ENCODE measurements at places on chromosomes 6 and 20.

- no peak for DNase-seq
These were observed 73.0 kb upstream of the PTCHD4 start for GRCh38 chr6:48183811-48184605.

DNA sequence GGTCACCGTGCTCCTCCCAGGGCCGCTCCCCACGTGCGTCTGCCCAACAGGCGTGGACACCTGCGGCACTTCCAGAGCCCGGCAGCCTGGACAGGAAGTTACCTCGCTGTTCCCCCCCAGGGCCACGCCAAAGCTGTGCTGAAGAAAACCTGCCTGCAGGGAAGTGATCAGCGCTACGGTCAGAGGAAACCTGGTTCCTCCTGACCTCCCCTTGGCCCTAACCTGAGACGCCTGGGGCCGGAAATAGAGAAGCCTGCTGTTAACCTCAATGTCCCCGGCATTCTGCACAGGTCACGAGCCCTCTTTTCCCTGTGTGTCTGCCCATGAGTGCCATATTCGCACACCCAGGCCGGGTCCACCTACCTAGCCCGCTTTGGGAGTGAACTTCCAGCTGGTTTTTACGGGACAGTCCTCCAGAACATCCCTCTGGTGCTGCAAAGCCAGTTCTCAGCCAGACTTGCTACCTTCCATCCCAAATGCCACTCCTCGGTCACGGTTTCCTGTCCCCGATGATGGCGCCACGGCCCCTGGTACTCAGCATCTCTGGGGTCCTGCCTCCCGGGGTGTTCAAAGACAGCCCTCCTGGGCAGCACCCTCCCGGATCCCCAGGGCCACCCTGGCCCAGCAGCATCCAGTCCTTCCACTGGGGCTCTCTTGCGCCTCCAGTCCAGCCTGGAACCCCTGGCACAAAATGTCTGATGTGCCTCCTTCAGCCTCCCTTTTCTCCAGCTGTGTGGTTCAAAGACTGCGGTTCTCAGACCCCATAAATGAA, 12.0 kb upstream of the IRF4 start:
- no peak for DNase-seq

DNA sequence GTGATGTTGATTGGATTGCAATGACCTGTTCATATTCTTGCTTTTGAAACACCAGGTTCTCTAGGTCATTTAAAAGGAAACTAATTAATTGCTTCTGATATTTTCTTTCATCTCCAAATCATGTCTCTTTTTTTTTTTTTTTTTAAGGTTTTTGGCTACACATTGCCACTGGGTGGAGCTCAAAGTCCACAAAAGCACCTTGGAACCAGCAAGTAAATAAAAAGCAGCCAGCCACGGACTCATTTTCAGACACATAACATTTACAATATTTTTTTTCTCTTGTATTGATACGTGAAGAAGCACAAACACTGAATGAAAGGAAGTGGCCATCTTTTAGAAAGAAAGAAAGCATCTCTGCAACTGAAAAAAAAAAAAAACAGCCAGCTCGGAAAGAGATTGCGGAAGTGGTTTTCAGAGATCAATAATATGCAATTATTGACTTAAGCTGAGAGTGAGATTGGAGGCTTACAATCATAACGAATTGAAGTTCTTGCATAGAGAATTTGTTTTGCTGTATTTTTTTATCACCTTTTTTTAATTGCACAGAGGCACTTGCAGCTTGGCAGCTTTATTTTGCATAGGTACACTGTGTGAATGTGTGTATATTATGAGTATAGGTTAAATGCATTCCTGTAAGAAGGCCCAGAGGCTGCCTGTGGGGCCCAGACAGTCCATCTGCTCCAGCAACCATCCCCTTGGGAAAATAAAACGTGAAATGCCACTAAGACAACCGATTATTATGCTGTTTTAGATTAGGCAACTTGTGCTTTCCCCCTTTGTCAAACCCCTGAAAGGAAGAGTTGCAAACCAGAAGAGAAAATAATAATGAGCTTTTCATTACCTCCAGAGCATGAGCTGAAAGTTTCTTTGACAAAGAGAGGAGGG, 28.2 kb downstream of the CGA start:
- DNase-seq, result peak; percentile 67

- no peak for DNase-seq
These were observed 248.5 kb downstream of the THBS2 start for GRCh38 chr6:169005166-169005565.

- DNase-seq, result no peak
These were observed 350.9 kb downstream of the SMOC2 start for GRCh38 chr6:168791917-168792316.

- no peak for DNase-seq
These were observed 1082.4 kb upstream of the MAP3K7 start for GRCh38 chr6:91669154-91669870.

- peak; percentile 8 for DNase-seq
These were observed 880 bp downstream of the ADNP start for GRCh38 chr20:50930139-50930975.

GRCh38 chr6:33903579-33903978, 99.8 kb upstream of the MLN start:
- DNase-seq, result no peak

- DNase-seq, result no peak
These were observed 1.9 kb downstream of the TGM2 start for GRCh38 chr20:38162878-38163875.

DNA sequence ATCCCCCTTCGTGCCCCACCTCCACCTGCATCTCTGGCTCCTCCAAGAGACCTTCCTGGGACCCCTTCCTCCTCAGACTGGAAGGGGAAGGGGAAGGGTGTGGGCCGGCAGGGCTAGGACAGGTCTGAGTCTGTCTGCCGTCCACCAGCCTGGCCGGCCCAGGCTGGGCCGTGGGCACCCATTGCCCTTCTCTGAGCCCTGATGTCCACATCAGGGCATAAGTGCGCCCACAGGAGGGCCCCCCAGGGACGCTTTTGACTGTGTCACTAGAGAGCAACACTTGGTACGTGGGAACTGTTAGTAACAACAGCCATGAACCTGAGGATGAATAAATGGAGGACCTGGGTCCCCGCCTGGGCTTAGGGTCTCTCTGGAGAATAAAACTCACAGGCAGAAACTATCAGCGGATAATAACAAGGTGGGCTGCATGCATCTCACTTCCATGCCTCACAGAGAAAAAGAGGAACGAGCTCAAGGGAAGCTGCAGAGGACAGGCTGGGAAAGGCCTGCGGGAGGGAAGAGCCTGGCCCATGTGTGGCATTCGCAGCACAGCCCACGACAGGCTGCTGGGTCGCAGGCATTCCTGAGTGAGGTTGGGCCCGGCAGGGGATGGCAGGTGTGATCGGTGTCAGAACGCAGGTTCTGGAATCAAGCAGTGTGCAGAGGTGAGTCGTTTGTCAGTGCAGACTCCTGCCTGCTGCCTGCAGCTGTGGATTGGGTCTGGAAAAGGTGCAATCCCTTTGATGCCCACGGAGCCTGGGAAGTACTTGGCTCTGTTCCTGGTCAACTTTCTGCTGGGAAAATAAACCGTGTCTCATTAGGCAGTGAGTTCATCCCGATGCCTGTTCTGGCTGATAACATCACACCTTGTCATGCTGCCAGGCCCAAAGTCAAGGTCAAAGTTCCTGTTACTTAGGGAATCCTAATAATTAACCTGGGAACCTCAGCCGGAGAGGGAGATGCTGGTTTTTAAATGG, 60.9 kb downstream of the BCAS4 start:
- DNase-seq, result no peak

- peak; percentile 100 for DNase-seq
These were observed 310.7 kb downstream of the EYA4 start for GRCh38 chr6:133551847-133552341.

DNA sequence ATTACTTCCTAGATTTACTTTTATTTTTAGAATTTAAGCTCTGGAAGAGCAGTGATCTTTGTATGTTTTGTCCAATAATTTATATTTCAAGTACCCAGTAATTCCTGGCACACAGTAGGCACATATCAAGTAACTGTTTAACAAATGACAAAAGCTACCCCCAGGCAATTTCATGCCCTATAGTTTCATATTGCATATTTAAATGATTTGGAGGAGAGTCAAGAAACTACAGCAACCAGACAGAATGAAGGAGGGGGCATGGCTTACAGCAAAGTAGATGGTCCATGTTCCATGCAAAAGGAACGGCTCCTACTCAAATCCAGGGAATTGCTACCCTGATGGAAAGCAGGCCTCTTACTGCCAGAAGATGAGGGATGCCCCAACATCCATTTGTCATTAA, 113.5 kb downstream of the ARHGAP18 start:
- DNase-seq, result no peak

GRCh38 chr20:55935448-55936208, 69.7 kb downstream of the CBLN4 start:
- no peak for DNase-seq

DNA sequence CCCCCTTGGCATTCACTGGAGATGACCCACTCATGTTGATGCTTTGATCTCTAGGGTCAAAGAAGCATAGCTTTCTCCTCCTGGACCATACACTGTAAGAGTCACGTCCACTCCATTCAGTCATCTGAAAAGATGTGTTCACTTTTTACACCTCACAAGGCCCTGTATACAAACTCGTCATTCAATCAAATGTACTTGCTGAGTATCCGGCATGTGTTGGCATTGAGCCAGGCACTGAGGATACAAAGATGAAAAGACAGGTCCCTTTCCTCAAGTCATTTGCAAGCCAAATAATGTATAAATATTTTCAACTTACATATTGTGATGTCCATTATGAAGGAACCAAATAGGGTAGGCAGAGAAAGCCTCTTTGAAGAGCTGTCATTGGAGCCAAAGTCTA, 32.6 kb upstream of the CSNK2A1 start:
- no peak for DNase-seq

GRCh38 chr20:58359441-58359840, 29.6 kb upstream of the VAPB start:
- DNase-seq, result no peak

- no peak for DNase-seq
These were observed 31.7 kb upstream of the MYB start for GRCh38 chr6:135149376-135149775.

DNA sequence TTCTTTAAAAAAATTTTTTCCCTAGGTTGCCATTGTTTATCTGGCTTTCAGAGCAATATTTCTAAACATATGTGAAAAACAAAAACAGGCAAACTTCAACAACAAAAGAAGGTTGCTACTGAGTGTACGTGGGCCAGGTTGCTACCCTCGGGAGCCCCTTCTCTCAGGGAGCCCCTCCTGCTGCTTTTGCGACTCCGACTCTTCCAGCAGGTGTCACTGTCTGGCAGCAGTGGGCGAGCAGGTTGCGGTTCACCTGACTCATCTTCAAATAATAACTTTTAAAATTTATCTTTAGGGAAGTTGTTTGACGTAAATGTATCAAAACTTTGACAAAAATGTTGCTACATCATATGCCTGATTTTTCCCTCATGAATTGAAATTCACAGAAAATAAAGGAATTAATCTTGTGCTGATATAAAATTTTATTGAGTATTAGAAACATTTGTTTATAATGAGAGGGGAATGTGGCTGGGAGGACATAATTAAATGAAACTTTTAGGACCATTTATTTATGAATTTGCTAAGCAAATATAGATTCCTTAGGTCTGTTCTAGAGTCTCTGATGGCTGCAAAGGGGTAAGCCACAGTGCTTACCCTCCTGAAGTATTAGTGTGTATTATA, 138.8 kb downstream of the HIVEP1 start:
- DNase-seq, result no peak

GRCh38 chr20:44615876-44616603, 33.7 kb downstream of the PKIG start:
- DNase-seq, result no peak

GRCh38 chr6:16764188-16764950, 3.1 kb upstream of the ATXN1 start:
- DNase-seq, result peak; percentile 67

- peak; percentile 24 for DNase-seq
These were observed 12.3 kb upstream of the SSTR4 start for GRCh38 chr20:23022849-23023248.

- peak; percentile 47 for DNase-seq
These were observed 80.2 kb upstream of the RNF217 start for GRCh38 chr6:124881898-124882578.

- DNase-seq, result no peak
These were observed 2.8 kb downstream of the TBPL1 start for GRCh38 chr6:133955582-133956415.

DNA sequence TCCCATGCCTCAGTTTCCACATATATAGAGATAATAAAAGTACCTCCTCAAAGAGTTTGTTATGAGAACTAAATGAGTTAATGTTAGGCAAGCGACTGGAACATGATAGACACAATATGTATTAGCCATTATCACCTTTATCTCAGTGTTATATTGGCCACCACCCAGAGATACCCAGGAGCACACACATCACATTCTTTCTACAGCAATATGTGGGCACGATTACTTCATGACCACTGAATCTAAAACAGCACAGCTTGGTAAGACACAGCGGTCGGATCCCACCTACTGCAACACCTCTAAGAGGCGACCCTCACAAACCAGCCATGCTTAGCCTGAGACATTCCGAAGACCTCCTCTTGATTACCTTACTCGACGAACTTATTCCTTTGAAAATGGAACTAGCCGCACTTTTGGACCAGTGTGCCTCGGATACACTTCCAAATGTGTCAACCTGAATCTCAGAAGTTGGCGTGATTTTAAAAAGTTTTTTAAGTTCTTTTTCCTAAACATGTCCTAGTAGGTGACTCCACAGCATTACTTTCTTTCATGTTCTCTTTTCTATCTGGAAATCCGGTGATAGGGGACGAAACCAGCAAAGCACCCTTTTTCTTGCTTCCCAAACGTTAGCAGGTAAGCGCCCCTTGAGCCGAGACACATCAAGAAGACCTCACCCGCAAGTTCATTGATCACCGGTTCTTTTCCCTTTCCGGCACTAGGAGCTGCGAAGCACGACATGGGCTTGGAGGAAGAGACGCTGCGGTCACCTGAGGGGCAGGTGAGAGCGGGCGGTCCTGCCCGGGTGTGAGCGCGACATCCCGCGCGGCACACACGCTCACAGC, 923 bp downstream of the GMDS start:
- DNase-seq, result no peak

Measured in iris pigment epithelial cell (primary cell).